ENCODE measurements at places on chromosomes 12 and 14. TPM values are rescaled to one million over a fixed set of nuclear protein-coding genes. Genes with fewer than 3 reads are reported as not detected.
A peak's percentile ranks its signal among the peaks of the same experiment; 100 is the strongest.

Gene FAM186B
- 0.12 TPM for total RNA-seq

GRCh38 chr14:63770187-63770807, 42.4 kb upstream of the SGPP1 start:
- peak; percentile 29 for DNase-seq

- peak; percentile 7 for DNase-seq
Observed at GRCh38 chr12:23139026-23139425, 514.1 kb downstream of the ETNK1 start.

DNA sequence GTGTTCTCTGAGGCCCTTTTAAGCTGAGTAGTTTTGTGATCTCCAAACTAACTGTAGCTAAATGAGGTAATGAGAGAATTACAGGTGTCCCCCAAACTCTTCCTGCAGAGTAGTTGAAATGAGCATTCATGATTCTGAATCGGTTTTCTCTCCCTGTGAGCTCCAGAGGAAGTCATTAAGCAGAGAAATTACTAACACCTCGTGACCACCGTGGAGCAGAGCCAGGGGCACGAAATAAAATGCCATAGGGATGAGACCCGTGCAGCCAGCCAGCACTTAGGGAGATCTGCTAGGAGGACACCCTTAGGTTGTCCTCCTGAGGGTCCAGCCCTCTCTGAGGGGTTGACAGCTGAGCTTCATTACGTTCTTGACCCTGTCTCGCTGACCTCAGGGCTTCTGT, 79.5 kb downstream of the SLC25A47 start:
- DNase-seq, result no peak

DNA sequence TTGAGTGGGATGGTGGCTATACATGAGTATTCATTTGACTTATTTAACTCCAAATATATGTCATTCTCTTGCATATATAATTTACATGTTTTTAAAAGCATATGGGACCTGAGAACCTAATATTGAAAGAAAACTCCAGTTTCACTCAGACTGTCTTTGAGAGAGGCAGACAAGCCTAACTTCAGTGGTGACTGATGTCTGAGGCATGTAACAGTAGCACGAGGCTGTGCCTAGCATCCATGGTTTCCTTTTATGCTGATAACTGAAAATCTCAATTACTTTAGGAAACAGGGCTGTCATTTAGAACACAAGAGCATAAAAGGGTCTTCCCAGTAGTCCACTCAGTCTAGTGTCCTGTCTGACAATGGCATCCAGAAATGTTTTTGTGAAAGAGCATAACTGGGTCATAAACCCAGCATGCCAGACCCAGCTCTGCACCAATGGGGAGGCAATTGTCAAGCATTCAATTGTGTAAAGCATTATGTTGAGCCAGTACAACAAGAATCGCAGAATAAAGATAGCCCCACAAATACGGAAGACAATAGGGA, 24.3 kb downstream of the MAPK1IP1L start:
- DNase-seq, result no peak

DNA sequence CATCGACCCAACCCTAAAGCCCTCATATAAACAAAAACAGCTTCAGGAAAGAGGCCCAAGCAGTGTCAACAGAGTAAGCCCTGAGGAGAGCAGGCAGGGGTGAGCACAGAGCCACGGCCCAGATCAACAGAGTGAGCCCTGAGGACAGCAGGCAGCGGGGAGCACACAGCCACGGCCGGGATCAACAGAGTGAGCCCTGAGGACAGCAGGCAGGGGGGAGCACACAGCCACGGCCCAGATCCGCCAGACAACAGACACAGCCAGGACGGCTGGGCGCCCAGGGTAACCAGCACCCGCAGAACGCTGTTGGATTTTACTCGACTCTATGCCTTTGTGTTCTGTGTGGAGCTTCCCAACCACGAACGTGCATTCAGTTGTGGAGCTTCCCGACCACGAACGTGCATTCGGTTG, 15.0 kb downstream of the CCDC85C start:
- DNase-seq, result no peak

Gene SLC5A8
- not detected for total RNA-seq

Gene UNC79
- under 0.01 TPM for total RNA-seq

Gene KSR2
- 1.3 TPM for total RNA-seq

Gene SYT10
- total RNA-seq, result not detected

DNA sequence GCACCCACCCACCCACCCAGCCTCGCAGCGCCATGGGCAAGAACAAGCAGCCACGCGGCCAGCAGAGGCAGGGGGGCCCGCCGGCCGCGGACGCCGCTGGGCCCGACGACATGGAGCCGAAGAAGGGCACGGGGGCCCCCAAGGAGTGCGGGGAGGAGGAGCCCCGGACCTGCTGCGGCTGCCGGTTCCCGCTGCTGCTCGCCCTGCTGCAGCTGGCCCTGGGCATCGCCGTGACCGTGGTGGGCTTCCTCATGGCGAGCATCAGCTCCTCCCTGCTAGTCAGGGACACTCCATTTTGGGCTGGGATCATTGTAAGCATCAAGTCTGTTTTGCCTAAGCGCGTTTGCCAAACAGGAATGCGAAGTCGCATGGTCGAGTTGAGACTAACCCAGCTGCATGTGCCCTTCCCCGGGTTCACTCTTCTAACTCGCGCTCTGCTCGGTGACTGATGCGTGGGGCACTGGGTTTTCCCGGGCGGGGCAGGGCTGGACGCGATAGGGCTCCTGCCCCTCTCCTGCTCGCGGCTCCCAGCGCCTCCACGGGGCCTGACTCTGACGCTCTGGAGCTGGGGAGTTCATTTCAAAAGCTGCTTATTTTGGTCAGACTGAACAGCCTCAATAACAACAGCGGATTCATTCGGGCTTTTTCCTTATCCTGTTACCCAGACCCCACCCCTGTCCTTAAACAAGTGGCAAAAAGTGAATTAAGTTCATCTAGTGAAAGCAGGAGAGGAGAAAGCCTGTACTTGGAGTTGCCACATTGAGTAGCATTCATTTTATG, 458 bp downstream of the SSPN start:
- DNase-seq, result no peak

GRCh38 chr14:41609704-41610183, 3.1 kb downstream of the LRFN5 start:
- DNase-seq, result no peak

Measured in glomerular endothelial cell (primary cell).